NCI-H526 treated with DMSO at 0.1 percent for 48 hours (cell line): ENCODE measurements at places on chromosomes 6 and 20.

GRCh38 chr6:151497905-151498304 lies 4.1 kb downstream of the CCDC170 start:
- no peak for DNase-seq

DNA sequence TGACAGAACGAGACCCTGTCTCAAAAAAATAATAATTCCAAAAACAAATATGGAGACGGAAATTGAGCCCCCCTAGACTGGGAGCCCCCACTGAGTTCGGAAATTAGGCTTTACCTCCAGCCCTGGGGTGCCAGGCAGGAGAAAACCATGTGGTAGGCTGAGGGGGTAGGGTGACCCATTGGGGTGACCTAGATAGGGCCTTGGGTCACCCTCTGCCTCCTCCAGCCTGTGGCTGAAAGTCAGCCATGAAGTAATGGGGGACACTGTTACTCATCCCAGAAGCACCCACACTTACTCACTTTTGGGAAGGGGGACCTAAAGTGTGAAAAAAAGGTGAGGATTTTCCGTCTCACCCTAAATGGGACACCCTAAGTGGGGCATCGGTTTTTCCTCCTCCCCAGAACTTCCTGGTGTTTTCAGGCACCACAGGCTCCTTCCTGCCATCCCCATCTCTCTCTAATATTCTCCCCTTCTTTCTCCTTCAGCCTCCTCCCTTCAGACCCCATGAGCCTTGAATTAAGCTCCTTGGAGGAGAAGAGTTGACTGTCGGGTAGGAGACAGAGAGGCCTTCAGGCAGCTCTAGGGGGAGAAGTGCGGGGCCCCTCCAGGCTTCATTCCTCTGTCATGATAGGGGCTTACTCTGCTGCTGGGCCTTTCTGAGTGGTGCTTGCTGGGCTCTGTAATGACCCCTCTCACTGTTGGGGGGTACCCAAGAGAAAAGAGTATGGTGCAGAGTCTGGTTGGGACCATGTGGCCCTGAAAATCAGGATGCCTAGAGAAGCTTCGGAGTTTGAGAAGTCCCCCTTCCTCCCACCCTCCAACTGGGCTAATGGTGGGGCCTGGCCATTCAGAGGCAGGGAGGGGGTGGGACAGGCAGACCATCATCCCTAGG lies 2.4 kb downstream of the LTB start:
- DNase-seq: no peak

GRCh38 chr6:13248584-13248985 lies 79.8 kb downstream of the TBC1D7 start:
- no peak for DNase-seq

GRCh38 chr20:63093966-63094766 lies 87.4 kb upstream of the BHLHE23 start:
- DNase-seq: no peak

DNA sequence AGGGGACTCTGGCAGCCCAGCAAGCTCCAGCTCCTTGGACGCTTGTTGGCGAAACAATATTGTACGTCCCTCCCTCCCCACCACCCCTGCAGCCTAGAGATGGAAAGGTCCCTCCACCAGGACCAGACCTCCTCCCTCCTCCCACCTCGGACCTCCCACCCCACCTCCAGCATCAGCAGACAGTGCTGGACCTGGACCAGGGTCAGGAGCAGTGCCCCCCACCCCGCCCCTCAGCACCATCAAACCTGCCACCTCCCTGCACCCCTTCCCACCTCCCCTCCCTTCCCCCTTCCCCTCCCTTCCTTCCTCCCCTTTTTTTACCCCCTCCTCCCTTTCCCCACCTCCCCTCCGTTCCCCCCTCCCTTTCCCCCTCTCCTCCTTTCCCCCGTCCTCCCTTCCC lies 98.4 kb downstream of the TAF4 start:
- no peak for DNase-seq

DNA sequence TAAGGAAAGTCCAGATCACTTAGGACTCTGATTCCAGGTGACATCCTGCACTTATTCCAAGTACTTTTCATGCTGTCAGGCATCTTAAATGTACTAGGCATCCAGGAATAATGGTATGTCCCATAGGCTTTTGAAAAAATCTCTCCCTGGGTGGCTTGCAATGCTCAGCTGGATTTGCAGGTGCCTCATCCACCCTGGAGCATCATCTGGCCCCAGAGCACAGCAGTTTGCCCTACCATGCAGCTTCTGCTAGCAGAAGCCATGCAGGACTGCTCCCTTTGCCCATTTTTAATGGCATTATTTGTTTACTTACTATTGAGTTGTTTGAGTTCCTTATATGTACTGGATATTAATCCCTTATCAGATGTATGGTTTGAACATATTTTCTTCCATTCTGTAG lies 45.2 kb downstream of the DZANK1 start:
- no peak for DNase-seq

- DNase-seq: no peak
These were observed 395.5 kb upstream of the RUNX2 start for GRCh38 chr6:44932651-44933091.

GRCh38 chr6:160750276-160750689 lies 48.2 kb downstream of the PLG start:
- no peak for DNase-seq

DNA sequence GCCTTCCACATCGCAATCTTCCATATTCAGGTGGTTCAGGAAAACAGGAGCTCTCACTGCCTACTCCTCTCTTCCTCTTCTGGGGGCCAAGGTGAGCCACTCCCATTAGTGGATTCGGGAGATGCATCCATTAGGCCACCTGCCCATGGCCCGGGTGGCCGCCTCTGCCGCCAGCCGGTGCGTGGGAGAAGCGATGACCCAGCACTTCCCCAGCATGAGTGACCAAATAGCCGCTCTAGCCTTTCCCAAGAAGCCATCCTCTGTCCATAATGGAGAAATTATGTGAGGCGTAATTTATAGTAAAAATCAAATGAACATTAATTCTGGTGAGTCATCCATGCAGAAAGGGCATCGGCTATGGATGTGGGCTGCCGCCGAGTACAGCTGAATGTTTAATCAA lies 39.4 kb downstream of the GNAS-AS1 start:
- DNase-seq: no peak

DNA sequence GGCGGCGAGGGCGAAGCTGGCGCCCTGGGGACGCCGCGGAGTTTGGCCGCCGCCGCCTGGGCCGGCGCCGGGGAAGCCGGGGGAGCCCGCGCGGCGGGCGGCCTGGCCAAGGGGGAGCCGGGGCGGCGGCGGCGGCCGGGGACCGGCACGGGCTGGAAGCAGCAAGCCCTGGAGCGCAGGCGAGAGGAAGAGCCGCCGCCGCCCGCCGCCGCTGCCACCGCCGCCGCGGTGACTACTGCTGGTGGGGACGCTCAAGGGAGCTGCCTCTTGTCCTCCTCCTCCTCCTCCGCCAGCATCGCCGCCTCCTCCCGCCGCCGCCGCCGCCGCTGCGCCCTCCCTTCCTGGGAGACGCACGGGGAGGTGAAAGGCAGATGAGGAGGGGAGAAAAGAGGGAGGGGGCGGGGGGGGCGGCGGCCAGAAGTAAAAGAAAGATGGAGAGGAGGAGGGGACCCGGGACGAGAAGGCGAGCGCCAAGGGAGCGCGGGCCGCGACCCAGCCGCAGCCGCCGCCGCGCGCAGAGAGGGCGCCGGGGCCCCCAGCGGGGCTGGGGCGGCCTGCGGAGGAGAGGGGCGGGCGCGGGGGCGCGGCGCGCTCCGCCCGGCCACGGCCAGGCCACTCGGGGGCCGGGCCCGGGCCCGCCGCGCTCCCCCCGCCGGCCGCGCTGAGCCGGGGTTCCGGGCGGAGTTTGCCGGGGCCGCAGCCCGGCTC lies 846 bp downstream of the PDE10A start:
- DNase-seq: no peak

DNA sequence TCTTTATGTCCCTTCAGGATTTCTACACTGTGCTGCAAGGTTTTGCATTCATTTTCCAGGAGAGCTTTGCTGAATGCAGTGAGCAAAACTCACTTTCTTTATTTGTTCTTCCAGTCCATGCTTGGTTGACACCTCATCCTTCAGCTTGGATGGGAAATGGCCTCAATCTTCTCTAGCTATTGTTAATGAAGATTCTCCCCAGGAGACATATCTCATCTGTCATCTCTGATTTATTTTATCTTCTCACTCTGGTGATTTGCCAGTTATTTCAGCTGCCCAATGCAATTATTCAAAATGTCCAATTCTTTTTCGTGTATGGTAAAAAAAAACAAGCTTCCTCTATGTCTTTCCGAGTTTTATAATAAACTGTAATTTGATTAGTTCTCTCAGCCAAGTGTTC lies 77.9 kb upstream of the PAK5 start:
- no peak for DNase-seq

GRCh38 chr6:28303570-28303969 lies 22.2 kb downstream of the PGBD1 start:
- DNase-seq: no peak
